ENCODE measurements at places on chromosomes 12 and 14. TPM values are rescaled to one million over a fixed set of nuclear protein-coding genes. Genes with fewer than 3 reads are reported as not detected.

PTGDR gene
- total RNA-seq: not detected

FGF6 gene
- total RNA-seq: not detected

SYCP3 gene
- 0.26 TPM for total RNA-seq

PLXNC1 gene
- total RNA-seq: 0.76 TPM
